ENCODE measurements at places on chromosomes 6 and 20. TPM values are rescaled to one million over a fixed set of nuclear protein-coding genes. Genes with fewer than 3 reads are reported as not detected.

DNA sequence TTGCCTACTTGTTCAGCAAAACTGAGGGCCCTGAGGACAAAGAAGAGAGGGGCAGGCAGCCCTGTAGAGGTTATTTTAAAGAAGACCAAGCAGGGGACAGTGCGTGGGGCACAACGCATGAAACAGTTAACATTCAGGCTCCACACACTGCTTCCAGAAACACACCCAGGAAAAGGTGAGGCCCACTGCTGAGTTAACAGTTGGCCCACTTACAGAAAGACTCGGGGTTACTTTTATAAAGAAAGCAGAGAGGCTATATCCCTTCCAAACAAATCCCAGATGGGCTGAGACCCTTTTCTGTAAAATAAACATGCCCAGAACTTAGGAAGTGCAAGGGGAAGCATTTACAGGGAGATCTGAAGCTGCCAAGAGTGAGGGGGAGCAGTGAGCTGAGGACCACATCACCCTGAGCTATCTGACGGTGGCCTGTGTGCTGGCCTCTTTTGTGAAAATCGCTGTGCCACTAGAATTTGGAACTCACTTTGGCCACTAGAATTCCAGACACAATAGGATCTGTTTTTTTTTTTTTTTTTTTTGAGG lies 49.8 kb upstream of the SSTR4 start:
- DNase-seq, result no peak

DNA sequence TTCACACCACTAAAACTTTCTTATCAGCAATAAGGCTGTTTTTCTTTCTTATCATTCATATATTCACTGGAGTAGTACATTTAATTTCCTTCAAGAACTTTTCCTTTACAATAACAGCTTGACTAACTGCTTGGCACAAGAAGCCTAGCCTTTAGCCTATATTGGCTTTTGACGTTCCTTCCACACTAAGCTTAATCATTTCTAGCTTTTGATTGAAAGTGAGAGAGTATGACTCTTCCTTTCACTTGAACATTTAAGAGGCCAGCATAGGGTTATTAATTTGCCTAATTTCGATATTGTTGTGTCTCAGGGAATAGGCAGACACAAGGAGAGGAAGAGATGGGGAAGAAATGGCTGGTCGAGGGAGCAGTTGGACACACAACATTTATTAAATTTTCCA lies 23.6 kb downstream of the THEMIS start:
- no peak for DNase-seq

- no peak for DNase-seq
Measured at GRCh38 chr6:16783952-16784565, 22.8 kb upstream of the ATXN1 start.

ZBTB12 gene
- 5.4 TPM for total RNA-seq

TREM1 gene
- total RNA-seq, result not detected

DAAM2 gene
- total RNA-seq, result 0.05 TPM

CASS4 gene
- total RNA-seq, result 1.9 TPM
